ENCODE measurements at places on chromosomes 7 and 10. TPM values are rescaled to one million over a fixed set of nuclear protein-coding genes. Genes with fewer than 3 reads are reported as not detected.

- no peak for DNase-seq
- H3K27me3 ChIP-seq: peaks cover 4% of the 10 kb centered on the region
- H3K4me3 ChIP-seq: no peak overlapping the region
- H3K4me1 ChIP-seq: peaks cover 3% of the 10 kb centered on the region
Observed at GRCh38 chr10:113096128-113096996, 146.3 kb downstream of the TCF7L2 start.

The GFRA1 gene
- not detected for polyA plus RNA-seq

The ENTPD7 gene
- polyA plus RNA-seq: 4.5 TPM

GRCh38 chr10:17607603-17608332 is 9.4 kb downstream of the HACD1 start:
- peak; percentile 49 for DNase-seq
- no peak overlapping the region for H3K4me3 ChIP-seq
- H3K27ac ChIP-seq: no peak overlapping the region
- no peaks in the 10 kb centered on the region for H3K27me3 ChIP-seq

DNA sequence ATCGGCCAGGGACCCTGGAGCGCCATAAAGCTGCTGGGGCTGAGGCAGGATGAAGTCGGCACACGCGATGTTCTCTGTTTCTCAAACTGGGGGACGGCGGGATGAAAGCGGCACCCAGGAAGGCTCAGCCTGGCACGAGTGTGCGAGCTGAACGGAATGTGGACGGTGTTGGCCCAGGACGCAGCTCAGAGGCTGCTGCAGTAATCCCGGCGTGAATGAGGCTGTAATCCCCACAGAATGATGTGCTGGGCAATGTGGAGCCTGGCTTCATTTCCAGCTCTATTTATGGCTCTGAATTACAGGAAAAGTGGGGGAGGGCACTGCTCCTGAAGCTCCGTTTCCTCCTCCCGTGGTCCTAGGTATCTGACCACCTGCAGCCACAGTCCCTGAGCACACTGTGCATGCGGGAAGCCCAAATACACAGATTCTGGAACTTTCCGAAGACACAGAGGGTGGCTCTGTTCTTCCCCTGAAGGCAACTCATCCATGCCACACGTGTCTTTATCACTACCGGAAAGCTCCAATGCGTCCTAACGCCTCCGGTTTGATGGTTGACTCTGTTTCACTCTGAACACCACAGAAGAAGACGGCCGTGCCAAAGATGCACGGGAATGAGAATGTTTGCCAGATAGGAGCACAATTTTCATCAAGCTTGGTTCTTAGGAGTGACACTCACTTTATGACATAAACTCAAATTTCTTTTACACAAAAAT is 37.6 kb downstream of the KLF6 start:
- H3K4me1 ChIP-seq: peaks cover 5% of the 10 kb centered on the region
- DNase-seq: no peak
- H3K36me3 ChIP-seq: no peaks in the 10 kb centered on the region
- H3K27me3 ChIP-seq: peaks cover 6% of the 10 kb centered on the region

- no peaks in the 10 kb centered on the region for H3K4me1 ChIP-seq
- no peaks in the 10 kb centered on the region for H3K36me3 ChIP-seq
- H3K27me3 ChIP-seq: no peaks in the 10 kb centered on the region
- no peak for DNase-seq
- H3K27ac ChIP-seq: no peak overlapping the region
Observed at GRCh38 chr7:129351320-129351719, 82.9 kb upstream of the STRIP2 start.

The MMP21 gene
- not detected for polyA plus RNA-seq

DNA sequence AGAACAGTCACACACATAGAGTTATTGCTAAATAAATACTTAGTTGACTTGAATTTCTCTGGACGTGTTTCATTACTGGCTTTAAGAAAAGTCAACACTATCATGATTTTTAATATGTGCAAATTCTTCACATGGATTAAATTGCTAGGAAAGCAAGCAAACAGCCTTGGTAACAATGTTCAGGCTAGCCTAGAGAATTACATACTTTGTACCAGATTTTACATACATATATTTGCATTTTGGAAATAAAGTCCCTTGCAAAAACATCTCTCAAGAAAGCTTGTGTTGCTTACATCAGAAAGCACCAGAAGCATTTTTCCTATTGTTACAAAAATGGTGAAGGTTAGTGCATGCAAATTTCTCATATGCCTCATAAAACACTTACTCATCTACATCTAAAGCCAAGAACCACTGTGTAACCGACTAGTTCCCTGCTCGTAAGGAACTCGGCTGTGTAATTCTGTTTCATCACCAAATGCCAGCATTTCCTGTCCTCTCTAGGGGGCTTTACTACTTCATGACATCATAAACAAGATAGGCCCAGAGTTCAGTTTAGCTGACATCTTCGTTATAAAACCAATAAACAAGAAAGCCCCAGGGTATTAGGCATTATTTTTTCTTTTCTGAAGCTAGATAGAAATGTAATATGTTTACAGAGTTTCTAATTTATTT is 87.8 kb downstream of the CFAP58 start:
- no peaks in the 10 kb centered on the region for H3K27me3 ChIP-seq
- no peak overlapping the region for H3K27ac ChIP-seq
- no peak overlapping the region for H3K4me3 ChIP-seq
- DNase-seq: no peak
- no peaks in the 10 kb centered on the region for H3K4me1 ChIP-seq

DNA sequence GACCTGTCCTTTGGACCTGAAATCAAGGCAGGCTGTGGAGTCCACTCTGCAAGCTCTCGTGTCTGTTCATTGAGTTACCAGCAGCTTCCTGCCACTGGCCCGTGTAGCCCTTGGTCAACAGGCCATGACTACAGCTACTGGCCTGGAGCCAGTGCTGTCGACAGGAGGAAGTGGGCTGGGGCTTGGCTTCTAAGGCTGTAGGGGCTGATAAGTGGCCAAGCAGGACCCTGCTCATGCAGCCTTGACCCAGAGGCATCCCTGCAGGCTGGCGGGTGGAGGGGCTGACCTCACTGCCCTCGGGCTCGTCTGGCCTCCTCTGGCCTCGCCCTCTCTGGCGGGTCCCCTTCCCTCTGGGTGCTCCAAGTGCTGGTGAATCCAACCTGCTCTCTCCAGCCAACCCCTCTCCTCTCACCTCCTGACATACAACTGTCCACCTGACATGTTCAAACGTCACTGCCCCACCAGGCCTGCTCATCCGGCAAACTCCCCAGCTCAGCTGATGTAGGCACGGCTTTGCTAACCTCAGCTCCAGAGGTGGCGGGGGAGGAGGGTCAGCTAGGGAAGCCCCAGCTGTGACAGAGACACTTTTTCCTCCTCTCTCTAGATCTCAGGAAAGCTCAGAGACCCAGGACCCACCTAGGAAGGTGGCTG is 188.6 kb upstream of the LYZL2 start:
- no peak overlapping the region for H3K27ac ChIP-seq
- peaks cover 2% of the 10 kb centered on the region for H3K27me3 ChIP-seq
- DNase-seq: peak; percentile 16
- peaks cover 21% of the 10 kb centered on the region for H3K4me1 ChIP-seq
- H3K4me3 ChIP-seq: no peak overlapping the region

The RADIL gene
- polyA plus RNA-seq: 5.4 TPM

The C10orf90 gene
- not detected for polyA plus RNA-seq

DNA sequence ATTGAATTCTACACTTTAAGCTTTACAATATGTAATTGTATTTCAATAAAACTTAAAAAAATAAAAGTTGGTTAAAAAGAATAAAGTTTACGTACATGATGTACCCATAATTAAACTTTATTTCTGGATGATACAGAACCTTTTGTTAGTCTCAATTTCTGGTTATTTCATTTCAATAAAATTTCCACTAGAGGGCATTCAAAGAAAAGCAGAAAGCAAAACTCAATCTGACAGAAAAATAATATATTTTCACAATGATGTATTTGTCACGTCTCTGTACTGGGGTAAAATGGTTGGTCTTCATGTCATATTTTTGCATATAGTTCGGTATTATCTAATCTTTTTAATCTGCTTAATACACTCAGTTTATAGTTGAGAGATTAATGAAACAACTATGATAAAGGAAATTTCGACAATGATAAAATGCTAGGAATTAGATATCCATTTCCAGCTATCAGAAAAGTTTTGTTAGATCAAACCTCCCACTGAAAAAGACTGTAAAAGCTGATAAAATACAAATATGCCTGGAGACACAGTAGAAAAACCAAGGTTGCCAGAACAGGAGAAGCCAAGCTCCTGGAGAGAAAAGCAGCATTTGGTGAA is 27.4 kb downstream of the ASZ1 start:
- no peak overlapping the region for H3K4me3 ChIP-seq
- H3K4me1 ChIP-seq: no peaks in the 10 kb centered on the region
- H3K36me3 ChIP-seq: no peaks in the 10 kb centered on the region
- DNase-seq: no peak
- no peaks in the 10 kb centered on the region for H3K27me3 ChIP-seq

DNA sequence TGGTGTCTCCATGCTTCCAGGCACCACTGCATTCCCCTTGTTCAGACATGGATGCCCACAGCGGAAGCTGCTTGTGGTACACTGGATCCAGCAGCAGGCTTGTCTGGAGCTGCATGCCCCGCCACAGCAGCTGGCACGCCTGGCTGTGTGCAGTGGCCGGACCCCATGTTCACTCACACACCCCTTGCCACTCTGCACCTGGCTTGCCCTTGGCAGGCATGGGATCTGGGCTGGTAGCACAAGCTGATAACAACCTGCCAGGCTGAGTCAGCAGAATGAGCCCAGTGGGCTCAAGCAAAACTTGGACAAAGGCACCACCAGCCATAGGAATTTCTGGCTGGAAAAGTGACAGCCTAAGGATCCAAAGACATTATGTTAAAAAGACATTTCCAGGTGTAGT is 91.8 kb upstream of the TMEM168 start:
- no peak for DNase-seq
- H3K27ac ChIP-seq: no peak overlapping the region
- no peak overlapping the region for H3K4me3 ChIP-seq
- H3K4me1 ChIP-seq: no peaks in the 10 kb centered on the region
- H3K36me3 ChIP-seq: no peaks in the 10 kb centered on the region
- H3K27me3 ChIP-seq: peaks cover 10% of the 10 kb centered on the region

DNA sequence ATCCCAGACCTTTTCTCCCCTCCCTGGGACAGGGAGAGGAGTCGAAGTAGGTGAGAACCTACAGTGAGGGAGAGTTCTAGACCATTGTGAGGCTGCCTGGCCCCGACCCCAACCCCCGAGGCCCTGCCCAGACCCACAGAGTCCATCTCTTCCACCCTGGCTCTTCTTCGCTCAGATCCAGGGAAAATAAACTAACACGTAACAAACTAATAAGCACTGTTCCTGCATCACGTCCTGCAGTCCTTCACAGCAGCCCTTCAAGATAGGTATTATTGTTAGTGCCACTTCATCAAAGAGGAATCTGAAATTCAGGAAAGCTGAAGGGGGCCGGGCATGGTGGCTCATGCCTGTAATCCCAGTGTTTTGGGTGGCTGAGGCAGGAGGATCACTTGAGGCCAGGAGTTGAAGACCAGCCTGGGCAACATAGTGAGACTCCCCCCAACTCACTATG is at the start of gene SPACDR:
Gene SPACDR (minus strand): TSS at position 51 of the 451 bp plus-strand sequence. CDS start 235 bp downstream, outside the sequence.
- H3K36me3 ChIP-seq: peaks cover 20% of the 10 kb centered on the region
- H3K27me3 ChIP-seq: no peaks in the 10 kb centered on the region
- H3K4me1 ChIP-seq: peaks cover 20% of the 10 kb centered on the region
- DNase-seq: no peak

GRCh38 chr7:109663806-109664205 is 1094.1 kb downstream of the DNAJB9 start:
- H3K4me1 ChIP-seq: no peaks in the 10 kb centered on the region
- no peaks in the 10 kb centered on the region for H3K36me3 ChIP-seq
- no peak overlapping the region for H3K27ac ChIP-seq
- no peak for DNase-seq
- no peak overlapping the region for H3K4me3 ChIP-seq

- no peak overlapping the region for H3K4me3 ChIP-seq
- H3K27ac ChIP-seq: no peak overlapping the region
- no peak for DNase-seq
Observed at GRCh38 chr7:149670288-149670687, 103.1 kb downstream of the ZNF467 start.

- H3K27me3 ChIP-seq: peaks cover 32% of the 10 kb centered on the region
- H3K4me3 ChIP-seq: no peak overlapping the region
- H3K36me3 ChIP-seq: no peaks in the 10 kb centered on the region
- DNase-seq: no peak
- H3K4me1 ChIP-seq: no peaks in the 10 kb centered on the region
Observed at GRCh38 chr7:132292803-132293202, 283.5 kb downstream of the PLXNA4 start.

- H3K27me3 ChIP-seq: peaks cover 5% of the 10 kb centered on the region
- no peaks in the 10 kb centered on the region for H3K36me3 ChIP-seq
- H3K4me3 ChIP-seq: no peak overlapping the region
- DNase-seq: no peak
- no peak overlapping the region for H3K27ac ChIP-seq
Observed at GRCh38 chr10:30727524-30727923, 98.0 kb upstream of the LYZL2 start.

DNA sequence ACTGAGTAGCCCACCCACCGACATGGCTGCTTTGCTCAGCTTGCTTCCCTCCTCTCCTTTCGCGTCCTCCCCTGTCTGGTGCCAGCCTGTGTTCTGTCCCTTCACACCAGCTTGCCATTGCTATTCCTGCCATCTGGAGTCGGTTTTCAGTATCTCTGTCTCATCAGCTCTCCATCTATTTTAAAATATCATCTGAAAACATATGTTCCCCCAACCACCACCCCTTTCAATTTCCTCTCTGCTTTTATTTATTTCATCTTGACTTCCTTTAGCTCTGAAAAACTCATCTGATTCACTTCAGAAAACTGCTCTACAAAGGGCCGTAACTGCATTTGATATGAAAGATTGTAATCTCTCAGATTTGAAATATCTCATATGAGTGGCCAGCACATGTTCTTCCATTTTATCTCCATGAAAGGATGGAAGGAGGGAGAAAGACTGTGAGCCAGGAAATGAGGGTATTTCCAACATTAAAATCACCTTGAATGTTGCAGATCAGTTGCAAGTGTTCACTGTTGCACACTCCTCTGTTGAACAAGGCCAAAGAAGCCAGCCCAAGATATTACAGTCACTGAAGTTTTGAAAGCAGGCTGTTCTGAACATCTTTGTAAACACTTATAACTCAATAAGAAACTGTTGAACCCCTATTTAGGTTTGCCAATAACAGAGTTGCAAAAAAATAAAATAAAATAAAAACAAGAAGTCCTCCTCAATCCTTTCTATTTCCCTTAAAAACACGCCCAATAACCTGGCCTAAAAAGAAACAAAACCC is 202.4 kb upstream of the NEBL start:
- H3K4me1 ChIP-seq: peaks cover 32% of the 10 kb centered on the region
- no peak overlapping the region for H3K27ac ChIP-seq
- H3K4me3 ChIP-seq: no peak overlapping the region
- no peaks in the 10 kb centered on the region for H3K36me3 ChIP-seq
- no peak for DNase-seq

- no peak overlapping the region for H3K27ac ChIP-seq
- DNase-seq: no peak
- no peaks in the 10 kb centered on the region for H3K27me3 ChIP-seq
- no peaks in the 10 kb centered on the region for H3K4me1 ChIP-seq
- no peak overlapping the region for H3K4me3 ChIP-seq
- H3K36me3 ChIP-seq: peaks cover 51% of the 10 kb centered on the region
Observed at GRCh38 chr7:88203401-88203800, 16.4 kb downstream of the SRI start.

- DNase-seq: no peak
- no peak overlapping the region for H3K4me3 ChIP-seq
- H3K27ac ChIP-seq: no peak overlapping the region
- H3K4me1 ChIP-seq: no peaks in the 10 kb centered on the region
- H3K36me3 ChIP-seq: no peaks in the 10 kb centered on the region
- H3K27me3 ChIP-seq: no peaks in the 10 kb centered on the region
Observed at GRCh38 chr7:34357068-34357467, 300.9 kb upstream of the NPSR1 start.

The FRMPD2 gene
- 0.19 TPM for polyA plus RNA-seq

All from K562 (cell line).